ENCODE measurements at places on chromosomes 7 and 10.

DNA sequence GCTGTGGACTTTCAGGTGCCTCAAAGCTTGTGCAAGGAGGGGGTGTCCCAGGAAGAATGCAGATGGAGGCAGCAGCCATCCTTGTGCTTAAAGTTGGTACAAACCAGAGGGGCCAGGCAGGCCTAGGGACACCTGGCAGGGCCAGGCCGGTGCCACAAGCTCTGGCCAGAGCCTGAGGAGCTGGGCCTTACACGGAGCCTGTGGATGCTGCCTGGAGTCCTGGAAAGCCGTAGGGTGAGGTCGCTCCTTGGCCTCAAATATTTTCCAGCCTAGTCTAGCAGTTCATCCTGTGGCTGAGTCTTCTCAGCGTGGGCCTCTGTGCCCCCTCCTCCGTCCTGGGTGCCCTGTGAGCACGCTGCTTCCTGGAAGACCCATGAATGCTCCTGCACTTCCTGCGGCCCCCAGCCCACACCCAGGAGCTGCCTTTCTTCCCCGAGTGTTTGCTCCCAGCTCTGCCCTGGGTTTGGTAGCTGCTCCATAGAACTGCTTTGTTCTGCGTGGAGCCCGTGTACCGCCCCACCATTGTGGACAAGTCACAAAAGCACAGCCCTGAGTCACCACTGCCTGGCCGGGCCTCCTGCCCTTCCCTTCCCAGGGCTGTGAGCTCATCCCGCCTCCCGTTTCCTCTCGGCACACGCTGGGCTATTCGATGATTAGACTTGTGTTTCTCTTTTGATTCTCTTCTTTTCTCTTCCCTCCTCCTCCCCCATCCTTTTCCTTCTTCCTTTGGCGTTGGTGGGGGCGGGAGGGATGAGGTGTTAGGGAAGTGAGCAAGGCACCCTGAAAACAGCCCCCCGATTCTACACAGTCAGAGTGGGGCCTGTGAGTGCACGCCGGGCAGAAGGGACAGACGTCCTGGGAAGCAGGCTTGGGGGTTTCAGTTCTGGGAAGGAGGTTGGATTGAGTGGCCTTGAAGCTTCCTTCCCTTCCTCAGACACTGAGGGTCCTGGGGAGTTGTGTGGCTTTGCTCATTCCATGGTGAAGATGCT is 73.2 kb upstream of the SHH start:
- DNase-seq: no peak

GRCh38 chr10:3745521-3745920 is 39.5 kb downstream of the KLF6 start:
- DNase-seq: no peak

- no peak for DNase-seq
These were observed 4.7 kb downstream of the CYP3A7 start for GRCh38 chr7:99730238-99730810.

GRCh38 chr7:128215739-128216138 is 25.3 kb upstream of the LEP start:
- DNase-seq: no peak

DNA sequence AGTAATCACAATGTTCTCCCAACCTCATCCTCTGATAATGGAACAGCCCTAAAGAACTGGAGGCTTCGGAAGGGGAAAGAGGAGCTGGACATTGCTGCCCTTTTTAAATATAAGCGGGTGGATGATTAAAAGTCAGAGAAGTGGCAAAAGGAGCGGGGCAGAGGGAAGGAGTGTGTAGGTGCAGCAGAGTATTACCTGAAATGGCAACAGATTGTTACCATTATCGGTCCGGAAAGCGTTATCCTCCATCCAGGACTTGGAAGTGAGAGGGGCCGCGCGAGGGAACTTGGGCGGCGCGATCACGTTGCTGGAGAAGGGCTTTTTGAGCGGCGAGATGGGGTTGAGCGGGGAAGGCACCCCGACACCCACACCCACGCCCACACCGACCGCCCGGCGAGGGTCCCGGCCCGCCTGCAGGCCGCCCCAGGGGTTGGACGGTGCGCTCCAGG is 51.7 kb downstream of the CPEB3 start:
- DNase-seq: no peak

DNA sequence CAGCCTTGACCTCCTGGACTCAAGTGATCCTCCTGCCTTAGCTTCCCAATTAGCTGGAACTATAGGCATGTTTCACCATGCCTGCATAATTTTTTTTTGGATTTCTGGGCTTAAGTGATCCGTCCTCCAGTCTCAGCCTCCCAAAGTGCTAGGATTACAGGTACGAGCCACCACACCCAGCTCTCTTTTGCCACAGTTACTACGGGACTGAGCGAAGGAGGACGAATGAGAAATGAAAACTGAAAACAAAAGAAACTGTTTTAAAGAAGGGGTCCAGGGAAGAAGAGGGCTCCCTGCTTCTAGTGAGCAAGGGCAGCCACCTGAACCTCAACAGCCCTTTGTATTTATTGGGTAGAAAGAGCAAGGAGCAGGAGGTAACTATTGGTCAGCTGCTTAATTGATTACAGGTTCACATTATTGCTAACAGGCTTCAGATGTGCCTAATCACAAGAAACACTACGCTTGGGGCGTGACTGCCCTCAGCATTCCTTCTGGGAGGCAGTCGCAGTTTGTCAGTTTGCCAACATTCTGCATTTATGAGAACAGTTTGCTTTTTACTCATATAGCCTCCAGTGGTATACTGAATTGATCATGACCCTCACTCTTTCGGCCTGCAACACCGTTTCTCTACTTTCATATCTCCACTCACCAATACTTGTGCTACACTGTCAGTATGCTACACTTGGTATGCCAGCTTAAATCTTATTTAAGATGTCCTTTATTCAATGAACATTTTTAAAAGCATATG is 676.8 kb downstream of the DNAJB9 start:
- DNase-seq: no peak

- DNase-seq: no peak
These were observed 179.7 kb upstream of the AGR3 start for GRCh38 chr7:17061443-17061842.

GRCh38 chr10:90846746-90847145 is 11.1 kb downstream of the HTR7 start:
- no peak for DNase-seq

DNA sequence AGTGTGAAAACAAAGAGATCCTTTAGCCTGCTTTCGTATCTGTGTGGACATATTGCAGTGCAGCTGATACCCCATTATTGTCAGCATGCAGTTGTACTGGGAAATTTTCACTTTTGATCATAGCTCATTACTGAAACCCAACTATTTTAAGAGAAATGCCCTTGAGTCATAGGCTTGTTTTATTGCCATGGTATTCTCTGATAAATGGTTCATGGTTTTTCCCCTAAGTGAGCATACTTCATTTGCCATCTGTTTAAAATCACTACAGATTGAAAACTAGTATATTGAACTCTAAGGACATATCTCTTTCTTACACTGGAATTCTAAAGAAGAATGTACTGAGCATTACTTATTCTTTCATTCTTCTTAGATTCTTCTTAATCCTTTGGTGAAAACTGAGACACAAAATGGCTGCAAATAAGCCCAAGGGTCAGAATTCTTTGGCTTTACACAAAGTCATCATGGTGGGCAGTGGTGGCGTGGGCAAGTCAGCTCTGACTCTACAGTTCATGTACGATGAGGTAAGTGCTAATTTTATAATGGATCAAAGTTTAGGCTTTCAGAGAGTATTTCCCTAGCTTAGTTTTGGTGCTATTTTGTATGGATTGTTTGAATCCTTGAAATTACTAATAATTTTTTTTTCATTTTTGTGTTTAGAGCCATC is 63.0 kb downstream of the RALA start:
- no peak for DNase-seq

- no peak for DNase-seq
These were observed 634.7 kb downstream of the KCNMA1 start for GRCh38 chr10:77002872-77003271.

- no peak for DNase-seq
These were observed 1151.8 kb downstream of the TYW1 start for GRCh38 chr7:68148440-68148839.

GRCh38 chr7:80257756-80258155 is 123.1 kb downstream of the GNAI1 start:
- no peak for DNase-seq

DNA sequence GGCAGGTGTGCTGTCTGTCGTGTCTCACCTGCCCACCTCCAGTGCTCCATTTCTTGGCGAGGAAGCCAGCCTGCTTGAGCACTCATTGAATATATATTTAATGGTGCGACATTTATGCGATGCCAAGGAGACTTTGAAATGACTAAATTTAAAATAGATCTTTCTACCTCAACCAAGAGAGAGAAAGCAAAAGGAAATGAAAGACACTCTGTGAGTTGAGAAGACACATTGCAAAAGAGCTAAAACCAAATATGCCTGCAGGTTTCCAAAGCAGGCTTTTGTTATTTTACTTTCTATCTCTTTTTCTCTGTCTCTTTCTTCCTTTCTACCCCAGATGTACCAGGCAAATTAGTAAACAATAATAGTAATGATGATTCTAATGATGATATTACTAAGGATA is 53.6 kb upstream of the AOAH start:
- DNase-seq: no peak

DNA sequence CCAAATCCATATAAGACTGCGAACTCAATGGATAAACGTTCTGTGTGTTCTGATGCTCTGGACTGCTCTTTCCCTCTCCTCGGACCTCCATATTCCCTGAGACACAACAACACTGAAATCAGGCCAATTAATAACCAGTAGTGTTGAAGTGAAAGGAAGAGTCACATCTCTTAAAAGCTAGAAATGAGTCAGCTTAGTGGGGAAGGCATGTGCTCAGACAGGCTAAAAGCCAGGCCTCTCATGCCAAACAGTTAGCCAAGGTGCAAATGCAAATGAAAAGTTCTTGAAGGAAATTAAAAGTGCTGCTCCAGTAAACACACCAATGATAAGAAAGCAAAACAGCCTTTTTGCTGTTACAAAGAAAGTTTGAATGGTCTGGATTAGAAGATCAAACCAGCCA is 29.3 kb downstream of the TNS3 start:
- DNase-seq: no peak

DNA sequence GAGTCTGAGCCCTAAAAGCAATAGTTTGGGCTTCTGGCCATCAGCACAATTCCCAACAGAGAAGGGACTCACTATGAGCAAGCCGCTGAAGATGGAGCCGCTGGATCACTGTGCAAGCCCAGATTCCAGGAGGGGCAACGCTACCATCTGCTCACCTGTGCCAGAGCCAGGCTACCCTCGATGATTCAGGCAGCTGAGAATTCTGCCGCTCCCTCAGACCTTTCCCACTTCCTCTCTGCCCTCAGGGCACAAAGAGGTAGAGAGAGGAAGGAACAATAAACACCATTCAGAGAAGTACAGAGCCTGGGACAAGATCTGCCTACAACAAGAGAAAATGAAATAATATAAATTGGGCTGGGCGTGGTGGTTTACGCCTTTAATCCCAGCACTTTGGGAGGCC is 98.1 kb downstream of the MYOF start:
- DNase-seq: no peak

DNA sequence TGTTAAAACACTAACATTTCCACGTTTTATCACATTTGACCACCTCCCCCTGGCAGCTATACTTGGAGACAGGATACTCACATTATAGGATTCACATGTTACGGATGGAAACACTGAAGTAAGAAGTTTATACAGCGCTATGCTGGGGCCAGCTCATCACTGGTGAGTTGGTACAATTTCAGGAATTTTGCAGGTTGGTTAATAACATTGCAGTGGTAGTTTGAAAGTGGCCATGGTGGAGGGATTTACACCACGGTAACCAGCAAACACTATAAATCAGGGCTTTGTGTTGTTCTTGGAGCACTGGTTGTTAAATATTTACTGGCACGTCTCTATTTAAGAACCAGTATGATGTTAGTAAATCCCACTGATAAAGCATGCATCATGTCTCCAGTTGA is 174.0 kb downstream of the GFRA1 start:
- DNase-seq: no peak

DNA sequence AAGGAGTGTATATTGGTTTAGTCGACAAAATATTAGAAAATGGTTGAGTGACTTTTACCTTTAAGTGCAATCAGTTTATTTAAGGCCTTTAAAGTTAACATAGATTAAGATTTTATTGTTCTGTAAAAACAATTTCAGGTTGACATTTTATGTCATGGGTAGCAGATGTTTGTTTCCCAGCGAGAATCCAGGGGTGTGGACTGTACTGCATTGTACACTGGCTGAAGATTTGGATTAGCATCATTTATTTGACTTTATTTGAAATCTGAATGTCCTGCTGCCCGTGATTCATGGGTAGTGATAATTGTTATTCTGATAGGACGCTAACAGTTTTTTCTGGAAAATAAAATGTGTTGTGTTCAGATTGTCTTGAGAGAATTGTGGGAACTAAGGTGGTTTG is 39.3 kb downstream of the RBM33 start:
- DNase-seq: no peak

DNA sequence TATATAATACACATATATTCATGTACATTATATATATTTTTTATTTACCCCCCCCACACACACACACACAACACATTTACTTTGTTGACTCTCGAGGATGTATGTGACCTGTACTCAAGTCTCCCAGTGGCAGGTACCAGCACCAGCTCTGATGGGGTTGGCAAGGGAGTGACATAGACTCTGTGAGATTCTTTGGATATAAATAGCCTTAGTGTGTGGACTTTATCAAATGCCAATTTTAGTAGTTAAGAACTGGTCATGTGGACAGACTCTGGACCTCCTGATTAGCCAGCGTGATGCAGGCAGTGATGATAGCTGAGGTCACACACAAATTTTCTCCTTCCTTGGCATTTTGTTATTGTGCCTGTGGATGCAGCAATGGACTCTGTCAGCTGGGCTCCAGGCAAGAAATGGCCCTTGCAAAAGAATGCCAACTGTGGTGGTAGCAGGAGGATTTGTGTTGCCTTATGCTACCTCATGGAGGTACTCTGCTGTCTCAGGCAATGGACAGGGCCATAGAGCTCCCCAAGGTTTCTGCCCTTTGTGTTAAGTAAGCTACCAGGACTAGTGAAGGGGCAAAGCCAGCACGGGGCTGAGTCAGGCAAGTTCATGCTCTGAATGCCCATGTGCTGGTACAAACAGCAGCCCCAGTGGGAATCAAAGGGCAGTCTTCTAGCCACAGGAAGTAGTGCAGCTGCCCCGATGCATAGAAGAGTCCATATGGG is 224.6 kb upstream of the ZWINT start:
- no peak for DNase-seq

- DNase-seq: no peak
These were observed 157.0 kb upstream of the MKLN1 start for GRCh38 chr7:131170440-131171271.

- no peak for DNase-seq
These were observed 180.5 kb upstream of the AOAH start for GRCh38 chr7:36904802-36905201.

GRCh38 chr10:49109669-49110340 is 5.5 kb downstream of the VSTM4 start:
- no peak for DNase-seq

GRCh38 chr10:121598263-121599249 is at the start of gene FGFR2:
Gene FGFR2, minus strand, starts transcription at chr10:121598444. Its CDS starts 4,627 bp downstream, at chr10:121593817.
- DNase-seq: no peak

DNA sequence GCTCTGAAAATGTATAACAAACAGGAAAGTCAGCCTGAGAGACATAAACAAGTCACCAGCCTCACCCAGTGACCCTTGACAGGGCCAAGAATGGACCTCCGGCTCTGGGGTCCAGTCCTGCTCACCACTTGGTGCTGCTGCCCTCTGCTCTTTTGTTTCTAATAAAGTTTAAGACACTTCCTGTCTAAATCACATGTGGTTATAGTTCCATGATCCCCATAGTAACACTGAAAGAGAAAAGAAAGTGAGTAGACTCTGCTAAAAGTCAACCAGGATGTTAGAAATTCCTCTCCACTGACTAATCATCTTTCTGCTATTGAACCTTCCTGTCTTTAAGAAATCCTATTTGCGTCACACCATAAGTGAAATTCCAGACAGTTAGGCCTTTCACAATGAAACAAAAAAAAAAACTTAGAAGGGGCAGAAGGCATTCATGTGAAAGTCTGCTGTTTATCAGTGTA is 179.2 kb upstream of the BET1 start:
- DNase-seq: no peak
